ENCODE measurements at places on chromosomes 2 and 18. TPM values are rescaled to one million over a fixed set of nuclear protein-coding genes. Genes with fewer than 3 reads are reported as not detected.

- peaks cover 18% of the 10 kb centered on the region for H3K4me1 ChIP-seq
- H3K4me3 ChIP-seq = no peak overlapping the region
- DNase-seq = no peak
- no peak overlapping the region for H3K27ac ChIP-seq
Measured at GRCh38 chr2:168208652-168209051, 38.7 kb downstream of the STK39 start.

Gene CHCHD5
- total RNA-seq = 37.1 TPM

DNA sequence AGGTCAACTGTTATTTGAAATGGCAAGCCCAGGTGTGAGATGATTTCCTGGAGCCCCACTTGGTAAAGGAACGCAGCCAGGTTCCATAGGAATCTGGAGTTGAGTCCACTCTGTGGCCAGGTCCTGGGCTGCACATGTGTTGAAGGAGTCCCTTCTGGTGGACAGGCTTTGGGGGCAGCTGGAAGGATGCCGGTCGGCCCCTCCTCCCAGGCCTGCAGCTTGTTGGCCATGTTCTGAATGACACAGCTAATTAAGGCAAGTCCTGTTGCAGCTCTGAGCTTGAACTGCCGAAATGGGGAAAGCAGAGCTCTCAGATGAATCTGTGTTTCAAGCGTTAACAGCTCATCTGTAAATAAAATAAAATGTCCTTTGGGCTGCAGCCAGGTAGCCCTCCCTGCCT is 23.8 kb downstream of the EN1 start:
- peaks cover 37% of the 10 kb centered on the region for H3K27me3 ChIP-seq
- no peak for DNase-seq
- H3K4me1 ChIP-seq = no peaks in the 10 kb centered on the region
- H3K4me3 ChIP-seq = no peak overlapping the region
- no peak overlapping the region for H3K27ac ChIP-seq
- H3K36me3 ChIP-seq = no peaks in the 10 kb centered on the region

DNA sequence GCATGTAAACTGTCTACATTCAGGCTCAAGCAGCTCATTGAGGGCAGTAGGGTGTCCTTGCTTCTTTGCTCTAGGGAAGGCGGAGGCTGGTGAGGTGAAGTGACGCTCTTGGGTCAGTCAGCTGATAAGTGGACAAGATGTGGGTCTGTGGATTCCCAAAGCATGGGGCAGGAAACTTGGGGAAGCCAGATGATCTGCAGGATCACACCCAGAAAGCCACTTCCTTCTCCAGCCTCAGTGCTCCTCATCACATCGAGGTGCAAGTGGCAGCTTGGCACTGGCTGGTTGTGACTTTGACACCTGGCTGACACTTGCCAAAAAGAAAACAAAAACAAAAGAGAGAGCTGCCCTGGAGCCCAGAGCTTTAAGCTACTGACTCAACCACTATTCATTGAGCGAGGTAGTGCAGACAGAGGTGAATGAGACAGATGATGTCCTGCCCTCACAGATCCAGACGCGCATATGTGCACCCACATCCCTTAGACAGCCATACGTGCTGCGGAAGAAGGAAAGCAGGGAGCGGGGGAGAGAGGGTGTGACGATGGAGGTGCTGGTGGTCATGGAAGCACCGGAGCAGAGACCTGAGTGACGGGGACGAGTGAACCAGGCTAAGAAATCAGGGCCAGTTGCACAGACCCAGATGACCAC is 3.1 kb upstream of the CIB4 start:
- no peak for DNase-seq
- H3K4me1 ChIP-seq = peaks cover 3% of the 10 kb centered on the region
- H3K4me3 ChIP-seq = no peak overlapping the region
- H3K27ac ChIP-seq = no peak overlapping the region
- H3K27me3 ChIP-seq = no peaks in the 10 kb centered on the region
- H3K36me3 ChIP-seq = no peaks in the 10 kb centered on the region

DNA sequence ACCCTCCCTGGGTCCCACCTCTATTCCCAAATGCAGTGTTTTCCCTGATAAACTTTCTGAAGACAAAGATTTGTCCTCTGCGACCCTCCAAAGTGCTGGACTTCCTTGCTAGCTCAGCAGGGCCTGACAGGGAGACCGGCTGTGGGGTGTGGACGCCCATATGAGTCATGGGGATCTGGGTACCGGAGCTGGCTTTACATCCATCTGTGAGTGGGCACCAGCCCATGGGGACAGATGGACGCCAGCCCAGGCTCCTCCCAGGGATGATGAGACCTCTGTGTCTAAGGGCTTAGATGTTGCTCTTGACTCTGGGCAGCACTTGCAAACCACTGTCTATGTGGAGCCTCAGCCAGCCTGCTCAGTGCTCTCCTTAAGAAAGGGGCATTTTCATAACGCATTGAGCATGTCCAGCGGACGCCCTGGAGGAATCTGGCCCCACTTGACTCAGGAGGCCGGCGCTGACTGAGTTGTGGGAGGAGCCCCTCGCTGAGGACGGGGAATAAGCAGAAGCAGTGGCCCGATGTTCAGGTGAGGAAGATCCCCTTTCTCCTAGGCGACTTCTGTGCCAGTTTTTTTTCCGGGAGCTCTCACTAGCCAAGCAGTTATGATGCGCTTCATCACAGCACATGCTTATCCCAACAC is 229.4 kb upstream of the MYT1L start:
- H3K27me3 ChIP-seq = no peaks in the 10 kb centered on the region
- H3K27ac ChIP-seq = no peak overlapping the region
- H3K4me3 ChIP-seq = no peak overlapping the region
- H3K4me1 ChIP-seq = no peaks in the 10 kb centered on the region
- no peak for DNase-seq

- no peaks in the 10 kb centered on the region for H3K27me3 ChIP-seq
- H3K4me3 ChIP-seq = no peak overlapping the region
- no peaks in the 10 kb centered on the region for H3K4me1 ChIP-seq
- no peak overlapping the region for H3K27ac ChIP-seq
Measured at GRCh38 chr2:102667072-102667471, 47.7 kb downstream of the SLC9A2 start.

Gene ZNF513
- total RNA-seq = 21.3 TPM

GRCh38 chr2:24791452-24791851 is 1.7 kb downstream of the PTRHD1 start:
- no peak overlapping the region for H3K4me3 ChIP-seq
- H3K27me3 ChIP-seq = no peaks in the 10 kb centered on the region
- H3K27ac ChIP-seq = no peak overlapping the region
- peaks cover 12% of the 10 kb centered on the region for H3K36me3 ChIP-seq

Measured in A673 (cell line).